CD4-positive, alpha-beta T cell treated with Interleukin-6 at 100 ng/mL for 8 hours (primary cell): ENCODE measurements at places on chromosomes 5 and 9.
A peak's percentile ranks its signal among the peaks of the same experiment; 100 is the strongest.

- no peak for DNase-seq
These were observed 47.6 kb upstream of the AGXT2 start for GRCh38 chr5:35095366-35095765.

- DNase-seq: no peak
These were observed 63.4 kb upstream of the RNU6ATAC start for GRCh38 chr9:134227451-134228411.

DNA sequence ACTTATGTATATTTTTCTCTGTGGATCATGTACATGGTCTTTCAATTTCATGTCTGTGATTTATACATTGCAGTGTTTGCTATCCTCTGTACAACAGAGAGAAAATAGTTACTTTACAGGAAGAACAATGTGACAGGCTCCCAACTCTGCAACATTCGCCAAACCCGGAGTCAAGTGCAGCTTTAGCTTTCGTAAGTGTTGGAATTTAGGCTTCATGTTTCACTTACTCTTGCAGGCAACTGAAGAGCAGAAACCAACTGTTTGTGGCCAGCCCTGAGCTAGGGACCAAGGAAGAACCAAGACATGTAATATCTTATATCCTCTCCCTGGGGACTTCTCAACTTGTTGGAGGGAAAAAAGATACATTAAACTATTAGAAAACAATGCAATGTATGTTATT, 147.9 kb downstream of the C5orf15 start:
- DNase-seq: no peak

GRCh38 chr9:503881-504852, 289.5 kb downstream of the DOCK8 start:
- peak; percentile 74 for DNase-seq

GRCh38 chr5:172911976-172912375, 47.2 kb upstream of the RPL26L1 start:
- DNase-seq: no peak

DNA sequence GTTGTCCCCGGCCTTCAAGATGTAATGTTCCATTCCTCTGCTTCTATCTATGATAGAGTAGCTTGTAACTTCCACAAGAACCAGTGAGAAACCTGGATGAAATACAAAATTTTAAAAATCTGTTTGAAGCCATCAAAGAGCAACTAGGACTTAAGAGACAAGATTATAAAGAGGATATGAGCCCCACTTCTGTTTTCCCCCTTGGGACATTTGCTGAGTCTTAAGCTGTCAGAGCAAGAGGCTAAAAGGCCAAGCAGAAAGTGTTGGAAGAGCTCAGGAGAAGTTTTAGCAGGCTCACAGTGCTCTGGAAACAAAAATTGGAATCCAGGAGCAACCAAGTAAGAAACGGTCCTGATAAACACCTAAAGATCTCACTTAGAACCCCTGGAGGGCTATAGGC, 76.1 kb downstream of the ADRB2 start:
- no peak for DNase-seq

DNA sequence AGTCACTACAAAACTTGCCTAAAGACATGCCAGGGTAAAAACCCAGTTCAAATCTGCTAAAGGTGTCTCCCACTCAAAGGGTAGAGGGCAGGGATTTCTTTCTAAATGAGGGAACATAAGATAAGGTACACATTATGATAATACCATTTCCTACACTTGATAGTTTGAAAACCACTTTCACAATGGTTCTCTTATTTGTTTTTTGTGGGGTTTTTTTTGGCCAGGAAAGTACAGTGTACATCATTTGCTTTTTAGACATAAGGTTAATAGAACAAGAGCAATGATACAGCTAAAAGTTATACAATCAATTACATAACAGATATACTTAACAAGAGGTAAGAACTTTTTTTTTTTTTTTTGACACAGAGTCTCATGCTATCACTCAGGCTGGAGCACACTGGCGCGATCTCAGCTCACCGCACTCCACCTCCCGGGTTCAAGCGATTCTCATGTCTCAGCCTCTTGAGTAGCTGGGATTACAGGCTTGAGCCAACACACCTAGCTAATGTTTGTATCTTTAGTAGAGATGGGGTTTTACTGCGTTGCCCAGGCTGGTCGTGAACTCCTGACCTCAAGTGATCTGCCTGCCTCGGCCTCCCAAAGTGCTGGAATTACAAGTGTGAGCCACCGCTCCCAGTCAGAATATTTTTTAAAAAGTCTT, 48.8 kb upstream of the GLRX start:
- DNase-seq: no peak

DNA sequence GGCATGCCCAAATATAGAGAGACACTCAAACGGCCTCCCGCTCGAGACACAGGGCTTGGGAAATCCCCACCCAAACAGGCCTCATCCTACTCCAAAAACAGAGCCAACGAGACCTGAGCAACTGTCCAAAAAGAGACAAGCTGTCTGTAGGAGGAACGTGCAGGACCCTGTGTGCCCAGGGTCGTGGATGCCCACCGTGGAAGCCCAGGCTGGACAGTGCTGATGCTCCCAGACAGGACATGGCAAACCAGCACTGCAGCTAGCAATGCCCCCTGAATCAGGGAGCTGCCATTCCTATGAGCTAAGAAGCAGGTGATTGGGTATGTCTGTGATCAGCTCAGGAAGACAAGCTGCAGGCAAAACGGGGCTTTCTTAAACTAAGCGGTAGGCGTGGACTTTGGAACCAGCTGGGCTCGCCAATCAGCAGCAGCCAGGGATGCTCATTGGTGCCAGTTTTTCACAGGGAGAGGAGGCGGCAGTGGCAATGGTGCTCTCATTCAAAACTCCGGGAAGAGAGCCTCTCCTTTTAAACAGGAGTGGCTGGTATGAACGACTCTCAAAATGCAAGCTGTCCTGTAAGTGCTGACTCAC, 113.1 kb upstream of the IRX2 start:
- no peak for DNase-seq

- no peak for DNase-seq
These were observed 1.5 kb upstream of the NSMF start for GRCh38 chr9:137460363-137461315.

GRCh38 chr9:70566066-70566465, 151.6 kb upstream of the KLF9 start:
- no peak for DNase-seq

DNA sequence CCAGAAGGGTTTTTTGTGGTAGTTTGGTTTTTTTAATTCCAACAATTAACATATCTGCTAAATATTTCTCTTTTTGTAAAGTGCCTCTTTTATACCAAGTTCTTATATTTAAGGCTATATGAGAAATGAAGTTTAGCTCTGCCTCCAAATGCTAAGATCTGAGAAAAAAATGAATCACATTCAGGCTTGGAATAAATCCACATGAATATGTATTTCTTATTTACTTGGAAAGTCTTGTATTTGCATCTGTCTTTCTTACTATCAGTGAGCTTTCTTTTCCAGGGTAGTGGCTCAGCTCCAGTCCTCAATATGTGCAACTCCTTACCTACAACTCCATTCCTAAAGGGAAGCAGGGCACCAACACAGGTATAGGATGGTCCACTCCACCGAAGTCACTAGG, 127.9 kb downstream of the GLIS3 start:
- DNase-seq: no peak

DNA sequence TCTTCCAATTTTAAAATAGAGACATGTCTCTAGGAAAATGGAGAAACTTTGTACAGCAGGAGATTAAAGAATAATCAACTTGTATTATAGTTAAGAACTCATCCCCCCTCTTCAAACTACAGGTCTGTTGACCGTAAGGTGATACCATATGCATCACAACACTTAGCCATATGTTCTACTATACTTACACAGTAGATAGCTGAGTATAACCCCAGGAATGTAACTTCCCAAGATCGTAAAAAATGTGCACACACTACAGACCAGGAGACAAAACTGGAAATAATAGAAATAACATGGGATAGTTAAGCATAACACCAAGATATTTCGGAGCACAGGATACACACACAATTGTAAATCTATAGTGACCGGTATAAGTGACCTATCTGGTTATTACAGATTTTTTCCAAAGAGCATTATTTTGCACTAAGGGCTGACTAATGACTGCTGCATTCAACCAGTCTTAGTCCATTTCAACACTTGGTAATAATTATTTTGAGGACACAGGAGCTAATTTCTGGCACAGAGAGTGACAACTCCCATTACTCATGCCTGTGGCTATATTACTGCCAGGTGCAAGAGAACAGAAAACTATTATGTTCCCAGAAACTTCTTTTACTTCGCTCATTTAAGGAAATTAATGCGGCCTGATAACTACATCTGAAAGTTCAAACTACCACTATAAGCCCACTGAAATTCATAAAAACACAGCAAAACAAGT, 15.4 kb upstream of the ZNF622 start:
- DNase-seq: no peak

DNA sequence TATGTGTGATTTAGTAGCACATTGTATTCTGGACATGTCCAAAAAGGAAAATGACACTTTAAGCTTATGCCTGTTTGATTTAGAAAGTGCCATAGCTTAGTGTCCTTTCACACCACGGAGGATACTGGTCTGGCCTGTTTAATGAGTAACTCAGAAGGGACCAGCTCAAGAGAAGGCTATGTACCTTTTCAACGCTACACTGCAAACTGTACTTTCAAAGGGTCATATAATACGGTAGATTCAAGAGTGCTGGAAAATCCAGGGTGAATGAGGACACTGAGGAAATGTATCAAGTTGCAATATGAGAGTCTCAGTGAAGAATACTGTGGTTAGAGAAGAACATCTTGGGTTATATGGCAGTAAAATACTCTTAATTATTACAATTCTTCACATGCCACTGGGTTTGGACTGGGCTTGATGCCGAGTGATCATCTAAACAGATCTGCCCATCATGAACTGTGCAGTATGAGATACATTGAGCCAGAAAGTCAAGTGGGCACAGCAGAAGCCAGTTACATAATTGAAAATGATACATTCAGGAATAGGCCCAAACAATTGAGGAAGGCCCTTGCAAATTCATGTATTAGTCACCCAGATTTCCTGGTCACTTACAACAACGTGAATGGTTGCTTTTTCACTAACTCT, 1211.5 kb upstream of the CDH9 start:
- no peak for DNase-seq

- no peak for DNase-seq
These were observed 122.7 kb upstream of the APC start for GRCh38 chr5:112614986-112615385.

DNA sequence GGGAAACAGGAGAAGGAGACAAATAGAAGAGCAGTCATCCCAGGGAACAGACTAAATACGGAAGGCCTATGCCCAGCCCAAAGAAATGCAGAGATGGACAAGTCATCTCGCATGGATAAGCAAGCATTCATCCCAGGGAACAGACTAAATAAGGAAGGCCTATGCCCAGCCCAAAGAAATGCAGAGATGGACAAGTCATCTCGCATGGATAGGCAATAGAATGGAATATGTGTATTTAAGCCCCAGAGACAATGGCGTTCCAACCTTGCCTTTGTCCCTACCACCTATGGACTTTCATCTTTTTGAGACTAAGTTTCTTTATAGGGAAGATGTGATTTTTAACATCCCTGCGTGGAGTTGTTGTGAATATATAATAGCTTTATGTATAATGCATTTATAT, 242.2 kb upstream of the TNC start:
- DNase-seq: no peak

DNA sequence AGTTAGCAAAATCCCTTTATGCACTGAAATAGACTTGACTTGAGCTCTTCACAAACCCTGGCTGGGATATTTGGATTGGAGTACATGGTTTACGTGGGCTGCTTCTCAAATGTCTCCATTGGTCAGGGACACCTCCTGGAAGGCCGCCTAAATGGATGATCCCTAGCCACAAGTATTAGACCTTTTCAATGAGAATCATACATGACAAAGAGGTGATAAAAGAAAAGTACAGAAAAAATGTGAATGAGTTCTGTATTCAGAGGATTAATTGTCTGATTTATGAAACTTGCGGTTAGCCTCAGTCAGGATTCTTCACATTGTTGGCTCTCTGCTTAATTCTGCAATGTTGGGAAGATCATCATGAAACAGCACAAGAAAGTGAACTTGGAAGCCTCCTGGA, 752.8 kb upstream of the ADAMTS16 start:
- no peak for DNase-seq

DNA sequence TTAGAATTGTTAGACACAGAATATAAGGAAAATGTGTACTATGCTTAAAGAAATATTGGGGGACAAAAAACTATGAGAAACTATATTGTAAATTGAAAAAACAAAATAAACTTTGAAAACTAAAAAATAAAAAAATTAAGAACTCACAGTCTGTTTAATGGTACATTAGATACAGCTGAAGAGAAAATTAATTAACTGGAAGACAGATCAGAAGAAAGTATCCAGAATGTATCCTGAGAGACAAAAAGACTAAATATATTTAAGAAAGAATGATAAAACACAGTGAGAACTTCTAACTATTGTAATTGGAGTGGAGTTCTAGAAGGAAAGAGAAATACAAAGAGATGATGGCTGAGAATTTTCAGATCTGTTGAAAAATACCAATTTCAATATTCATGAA, 57.6 kb upstream of the SH3PXD2B start:
- no peak for DNase-seq

DNA sequence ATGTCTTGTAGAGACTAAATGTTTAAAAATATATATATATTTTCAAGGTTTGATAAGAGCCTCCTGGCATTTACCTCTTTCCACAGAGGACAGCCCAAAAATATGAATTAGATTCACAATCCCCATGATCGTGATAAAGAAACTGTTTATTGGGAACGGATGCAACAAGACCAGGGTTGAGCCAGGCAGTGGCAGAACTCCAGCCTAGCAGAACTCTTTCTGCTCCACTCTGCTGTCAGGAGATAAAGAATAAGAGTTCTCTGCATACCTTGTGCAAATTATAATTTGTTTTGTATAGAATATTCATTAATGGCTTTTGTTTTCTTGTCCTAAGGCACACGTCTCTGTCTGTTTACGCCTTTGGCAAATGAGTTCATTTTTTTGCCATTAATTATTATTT, 472.2 kb downstream of the TUSC1 start:
- no peak for DNase-seq

DNA sequence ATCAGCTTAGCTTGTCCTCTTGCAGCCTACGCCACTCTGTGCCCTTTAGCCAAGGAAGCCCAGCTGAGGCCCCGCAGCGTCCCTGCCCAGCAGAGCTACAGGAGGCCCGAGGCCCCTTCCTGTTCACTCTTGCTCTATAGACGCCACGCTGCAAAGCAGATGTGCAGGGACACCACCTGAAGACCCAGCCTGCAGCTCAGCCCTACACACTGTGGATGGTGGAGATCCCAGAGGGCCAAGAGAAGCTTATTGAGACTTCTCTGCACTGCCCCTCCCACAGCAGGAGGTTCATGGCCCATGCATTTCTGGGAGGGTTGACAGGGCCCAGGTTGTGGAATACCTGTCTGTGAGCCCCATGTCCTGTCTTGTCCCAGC, 33.6 kb downstream of the IRF1 start:
- DNase-seq: no peak

GRCh38 chr5:133828722-133829121, 139.7 kb downstream of the C5orf15 start:
- no peak for DNase-seq

DNA sequence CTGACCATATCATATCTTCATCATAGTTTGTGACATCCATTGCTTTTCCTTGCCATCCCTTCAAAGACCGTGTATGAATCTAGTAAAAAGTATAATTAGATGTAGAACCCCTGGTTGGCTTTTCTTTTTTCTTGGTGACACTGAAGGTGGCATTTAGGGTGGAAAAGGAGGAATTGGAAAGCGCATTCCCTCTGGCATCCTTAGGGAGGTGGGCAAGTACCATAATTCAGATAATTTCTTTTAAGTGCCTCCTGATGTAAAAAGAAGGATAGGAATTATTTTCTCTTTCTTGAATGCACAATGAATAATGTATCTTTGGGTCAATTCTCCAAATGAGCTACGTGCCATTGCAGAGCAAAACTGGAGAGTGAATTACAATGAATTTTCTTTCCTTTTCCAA, 73.2 kb upstream of the SMARCA2 start:
- no peak for DNase-seq
